ENCODE measurements at places on chromosomes 1 and 21. TPM values are rescaled to one million over a fixed set of nuclear protein-coding genes. Genes with fewer than 3 reads are reported as not detected.

DNA sequence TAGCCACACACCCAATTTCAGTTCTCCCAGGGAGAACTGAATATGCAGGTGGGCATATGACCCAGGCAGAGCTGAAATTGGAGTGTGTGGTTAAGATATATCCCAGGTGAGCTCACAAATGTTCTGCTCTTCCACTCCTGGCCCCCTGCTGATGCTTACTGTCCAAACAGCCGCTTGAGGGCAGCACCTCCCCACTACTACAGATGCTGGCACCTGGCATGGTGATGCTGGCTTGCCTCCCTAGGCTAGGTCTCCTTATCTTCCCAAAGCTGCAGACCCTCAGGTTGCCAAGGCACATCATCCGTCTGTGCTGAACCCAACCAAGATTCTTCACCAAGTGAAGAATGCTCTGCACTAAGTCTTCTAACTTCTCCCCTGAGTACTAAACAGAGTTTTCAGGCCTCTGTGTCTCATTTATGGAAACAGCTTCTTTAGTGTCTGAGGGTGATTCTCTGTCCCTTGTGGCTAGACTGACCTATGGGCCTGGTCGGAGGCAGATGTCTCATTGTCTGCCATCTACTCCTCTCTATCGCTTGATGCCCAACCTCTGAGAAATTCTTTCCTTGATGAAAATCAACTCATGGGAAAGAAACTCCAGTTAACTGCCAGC lies 27.2 kb downstream of the XCL1 start:
- H3K36me3 ChIP-seq = no peaks in the 10 kb centered on the region
- H3K4me3 ChIP-seq = no peak overlapping the region
- H3K27me3 ChIP-seq = no peaks in the 10 kb centered on the region

- no peak overlapping the region for H3K27ac ChIP-seq
- no peak overlapping the region for H3K4me3 ChIP-seq
- H3K4me1 ChIP-seq = no peaks in the 10 kb centered on the region
- DNase-seq = no peak
- no peaks in the 10 kb centered on the region for H3K36me3 ChIP-seq
Measured at GRCh38 chr1:243956450-243956849, 94.6 kb upstream of the ZBTB18 start.

GRCh38 chr21:33780631-33781030 lies 135.0 kb downstream of the ATP5PO start:
- H3K27ac ChIP-seq = no peak overlapping the region
- no peaks in the 10 kb centered on the region for H3K36me3 ChIP-seq
- DNase-seq = no peak
- H3K4me1 ChIP-seq = no peaks in the 10 kb centered on the region
- H3K4me3 ChIP-seq = no peak overlapping the region

The MCOLN3 gene
- 3.2 TPM for total RNA-seq

The MYCL gene
- total RNA-seq = 0.32 TPM

The CBR1 gene
- total RNA-seq = 85.5 TPM

The ZBTB18 gene
- total RNA-seq = 10.1 TPM

Data from breast epithelium (tissue), 4 donors.